ENCODE measurements at places on chromosomes 1 and 21.

GRCh38 chr1:160359559-160360226 lies 7.2 kb upstream of the NHLH1 start:
- DNase-seq: no peak

GRCh38 chr1:223350361-223350908 lies 13.5 kb downstream of the SUSD4 start:
- no peak for DNase-seq

DNA sequence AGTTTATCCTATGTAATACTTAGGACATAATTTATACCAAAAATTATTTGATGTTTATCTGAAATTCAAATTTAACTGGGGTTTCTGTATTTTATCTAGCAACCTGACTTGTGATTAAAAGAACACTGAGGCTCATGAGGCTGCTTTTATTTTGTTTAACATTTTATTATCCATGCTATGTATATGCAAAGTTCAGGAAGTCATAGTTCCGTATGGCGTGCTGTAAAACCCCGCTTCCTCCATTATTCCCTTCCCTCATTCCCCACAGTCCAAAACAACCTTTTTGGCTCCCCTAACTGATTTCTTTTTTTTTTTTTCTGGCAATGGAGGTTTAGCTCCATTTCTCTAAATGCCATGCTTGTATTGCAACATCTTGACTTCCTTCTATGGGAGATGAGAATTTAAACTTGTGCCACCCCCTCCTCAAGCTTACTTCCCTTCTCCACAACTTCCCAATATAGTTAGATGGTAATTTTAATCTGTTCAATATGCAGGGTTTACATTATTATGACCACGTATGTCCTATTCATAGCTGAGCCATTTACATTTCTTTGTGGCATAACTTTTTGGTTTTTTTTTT lies 138.0 kb upstream of the DNAH14 start:
- no peak for DNase-seq

GRCh38 chr1:2462819-2463218 lies 13.3 kb upstream of the PLCH2 start:
- no peak for DNase-seq

- peak; percentile 82 for DNase-seq
Observed at GRCh38 chr1:110412576-110412975, 5.1 kb upstream of the LAMTOR5 start.

- no peak for DNase-seq
Observed at GRCh38 chr1:173347282-173347818, 129.8 kb upstream of the PRDX6 start.

- DNase-seq: no peak
Observed at GRCh38 chr21:35197191-35197590, 148.1 kb upstream of the RUNX1 start.

DNA sequence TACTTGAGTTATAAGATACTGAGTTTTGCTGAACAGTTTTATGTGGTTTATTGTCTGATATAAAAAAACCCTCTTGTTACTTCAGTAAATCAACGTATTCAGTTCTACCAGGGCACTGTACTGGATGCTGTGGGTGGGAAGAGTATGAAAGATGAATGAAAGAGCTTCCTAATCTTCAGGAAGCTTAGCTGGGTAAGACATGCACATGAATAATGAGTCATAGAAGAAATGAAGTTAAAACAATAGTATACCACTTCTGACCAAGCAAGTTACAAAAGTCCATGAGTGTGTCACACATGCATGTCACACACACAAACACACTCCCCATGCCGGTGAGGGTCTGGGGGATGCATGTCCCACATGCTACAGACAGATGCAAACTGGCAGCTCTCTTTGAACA lies 105.9 kb downstream of the SIPA1L2 start:
- DNase-seq: no peak

DNA sequence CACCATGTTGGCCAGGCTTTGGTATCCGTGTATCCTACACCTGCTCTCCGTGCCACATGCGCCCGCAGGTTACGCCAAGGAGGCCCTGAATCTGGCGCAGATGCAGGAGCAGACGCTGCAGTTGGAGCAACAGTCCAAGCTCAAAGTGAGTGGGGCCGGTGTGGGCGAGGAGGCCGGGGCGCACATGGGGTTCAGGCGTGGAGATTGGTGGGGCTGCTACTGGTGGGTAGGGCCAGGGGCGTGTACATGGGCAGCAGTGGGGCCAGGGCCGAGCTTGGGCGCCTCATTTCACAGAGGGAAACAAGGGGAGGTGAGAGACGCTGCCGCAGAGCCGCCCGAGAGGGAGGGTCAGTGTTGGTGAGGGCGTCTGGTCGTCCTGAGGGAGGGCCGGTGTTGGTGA lies 5.6 kb downstream of the ATAD3B start:
- no peak for DNase-seq

DNA sequence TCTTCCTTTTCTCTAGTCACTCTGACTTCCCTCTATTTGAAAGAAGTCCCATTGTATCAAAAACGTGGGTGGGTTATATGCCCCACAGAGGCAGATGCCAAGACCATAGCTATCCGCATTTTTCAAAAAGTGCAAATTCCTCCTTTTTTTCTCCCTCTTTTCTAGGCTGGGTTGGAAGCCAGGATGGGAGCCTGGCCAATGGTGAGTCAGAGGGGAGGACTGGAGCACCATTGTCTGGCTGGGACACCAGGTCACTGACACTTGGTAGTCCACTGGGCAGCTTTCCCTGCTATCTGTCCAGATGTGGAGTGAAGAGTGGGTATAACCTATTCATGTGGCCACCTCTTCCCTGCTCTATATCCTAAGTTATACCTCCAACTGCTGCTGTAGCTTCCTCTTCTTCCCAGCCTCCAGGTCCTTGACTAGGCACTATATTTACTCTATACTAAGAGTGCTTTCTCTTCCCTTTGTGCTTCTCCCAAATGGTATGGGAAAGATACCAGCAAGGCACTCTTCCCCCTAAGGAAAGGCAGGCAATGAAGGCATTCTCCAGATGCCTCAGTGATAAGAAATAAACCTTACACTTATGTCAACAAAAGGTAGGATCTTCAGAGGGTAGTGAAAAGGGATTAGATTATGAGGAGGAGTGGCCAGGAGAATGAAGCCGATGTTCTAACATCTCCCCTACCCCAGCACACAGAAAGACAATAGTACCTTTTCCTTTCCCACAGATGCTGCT lies 12.9 kb downstream of the PI4KB start:
- DNase-seq: no peak

GRCh38 chr1:186456729-186457255 lies 4.1 kb downstream of the PDC start:
- no peak for DNase-seq

DNA sequence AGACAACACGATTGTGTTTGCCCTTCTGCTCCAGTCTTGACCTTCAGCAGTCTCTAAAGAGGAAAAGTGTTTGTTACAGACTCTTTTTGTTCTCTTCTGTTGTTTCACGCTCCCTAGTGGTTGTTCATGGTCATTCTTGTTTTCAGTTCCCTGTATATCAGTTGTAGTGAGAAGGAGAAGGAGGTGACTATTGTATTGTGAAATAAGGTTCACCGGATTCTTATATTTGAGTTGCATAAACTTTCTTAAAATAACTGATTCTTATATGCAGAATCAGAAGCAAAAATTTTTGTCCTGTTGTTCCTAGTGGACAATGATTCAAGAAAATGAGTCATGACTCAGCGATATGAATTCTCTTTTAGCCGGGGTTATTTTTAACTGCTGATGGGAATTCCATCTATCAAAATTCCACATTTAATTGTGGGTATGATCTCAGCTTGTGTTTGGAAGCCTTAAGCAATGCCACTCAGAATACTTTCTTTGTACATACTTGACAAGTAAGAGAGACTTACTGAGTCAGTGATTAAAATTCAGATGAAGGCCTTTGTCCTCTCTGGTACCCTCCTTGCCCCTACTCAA lies 152.2 kb downstream of the CLEC20A start:
- DNase-seq: no peak

DNA sequence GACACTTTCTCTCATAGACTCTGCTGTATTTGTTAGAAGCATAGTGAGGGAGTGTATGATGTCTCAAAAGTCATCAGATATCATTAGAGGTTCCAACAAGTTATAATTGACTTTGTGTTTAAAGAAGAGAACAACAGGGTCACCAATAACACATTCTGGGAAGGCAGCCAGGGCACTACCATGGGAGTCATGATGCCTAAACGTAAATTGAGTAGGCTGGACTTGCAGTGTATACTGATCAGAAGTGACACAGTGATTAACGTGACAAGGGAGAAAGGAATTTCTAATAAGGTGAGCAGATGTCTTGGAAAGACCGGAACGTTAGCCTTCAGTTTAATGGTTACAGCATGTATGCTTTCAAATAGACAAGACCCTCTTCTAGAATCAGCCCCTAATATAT lies 973.2 kb downstream of the NCAM2 start:
- DNase-seq: no peak

- no peak for DNase-seq
Observed at GRCh38 chr1:94471271-94471670, 53.1 kb downstream of the ABCD3 start.

GRCh38 chr1:14017531-14017961 lies 317.6 kb downstream of the PRDM2 start:
- no peak for DNase-seq

DNA sequence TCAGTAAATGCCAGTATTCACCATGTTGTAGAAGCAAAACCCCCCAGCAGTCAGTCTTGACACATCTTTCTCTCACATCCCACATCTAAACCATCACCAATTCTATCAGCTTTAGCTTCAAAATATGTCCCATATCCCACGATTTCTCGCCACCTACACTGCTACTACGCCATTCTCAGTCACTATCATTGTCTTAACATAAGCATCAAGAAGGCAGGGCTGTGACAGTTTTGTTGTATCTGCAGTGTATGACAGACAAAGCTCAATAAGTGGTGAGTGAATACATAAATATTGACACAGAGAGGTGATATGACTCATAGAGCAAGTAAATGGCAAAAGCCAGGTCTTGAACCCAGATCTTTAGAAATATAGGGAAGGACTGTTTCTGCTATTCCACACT lies 59.9 kb downstream of the JAK1 start:
- DNase-seq: no peak

GRCh38 chr1:183194527-183195141 lies 8.6 kb downstream of the LAMC2 start:
- DNase-seq: no peak

GRCh38 chr1:172533513-172534151 lies 682 bp downstream of the SUCO start:
- DNase-seq: peak; percentile 33

DNA sequence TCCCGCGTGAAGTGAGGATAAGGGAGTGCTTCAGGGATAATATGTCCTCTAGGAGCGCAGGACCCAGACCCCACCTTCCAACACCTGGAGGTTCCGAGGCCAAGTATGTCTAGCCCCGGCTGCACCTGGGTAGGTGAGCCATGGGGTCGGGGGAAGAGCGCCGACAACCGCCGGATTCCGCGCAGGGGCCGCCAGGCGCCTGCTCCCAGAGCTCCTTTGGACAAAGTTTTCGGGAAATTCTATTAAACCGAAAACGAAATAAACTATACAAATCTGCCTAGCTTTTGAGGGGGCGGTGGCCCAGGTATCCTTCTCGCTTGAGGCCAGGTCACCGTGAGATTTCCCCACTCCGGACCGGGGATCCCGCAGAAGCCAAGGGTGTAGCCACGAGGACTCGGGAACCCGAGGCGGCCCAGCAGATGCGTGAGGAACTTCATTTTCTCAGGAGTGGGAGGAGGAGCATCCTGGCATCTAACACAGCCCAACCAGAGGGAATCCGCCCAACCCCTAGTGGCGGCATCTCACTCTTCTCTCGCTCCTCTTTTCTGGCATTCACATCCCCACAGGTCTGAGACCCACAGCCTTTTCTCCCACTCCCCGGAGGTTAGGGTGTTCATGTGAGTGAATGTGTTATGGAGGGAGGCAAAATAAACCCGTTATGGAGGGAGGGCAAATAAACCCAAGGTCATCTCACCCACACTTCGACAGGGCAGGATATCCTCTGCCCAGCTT lies 2.3 kb upstream of the DMRTA2 start:
- DNase-seq: peak; percentile 51

- no peak for DNase-seq
Observed at GRCh38 chr1:106517224-106517623, 539.2 kb upstream of the PRMT6 start.

- DNase-seq: no peak
Observed at GRCh38 chr1:235972311-235972689, 92.6 kb downstream of the NID1 start.

- DNase-seq: peak; percentile 60
Observed at GRCh38 chr1:209875515-209875914, 47.7 kb downstream of the UTP25 start.

DNA sequence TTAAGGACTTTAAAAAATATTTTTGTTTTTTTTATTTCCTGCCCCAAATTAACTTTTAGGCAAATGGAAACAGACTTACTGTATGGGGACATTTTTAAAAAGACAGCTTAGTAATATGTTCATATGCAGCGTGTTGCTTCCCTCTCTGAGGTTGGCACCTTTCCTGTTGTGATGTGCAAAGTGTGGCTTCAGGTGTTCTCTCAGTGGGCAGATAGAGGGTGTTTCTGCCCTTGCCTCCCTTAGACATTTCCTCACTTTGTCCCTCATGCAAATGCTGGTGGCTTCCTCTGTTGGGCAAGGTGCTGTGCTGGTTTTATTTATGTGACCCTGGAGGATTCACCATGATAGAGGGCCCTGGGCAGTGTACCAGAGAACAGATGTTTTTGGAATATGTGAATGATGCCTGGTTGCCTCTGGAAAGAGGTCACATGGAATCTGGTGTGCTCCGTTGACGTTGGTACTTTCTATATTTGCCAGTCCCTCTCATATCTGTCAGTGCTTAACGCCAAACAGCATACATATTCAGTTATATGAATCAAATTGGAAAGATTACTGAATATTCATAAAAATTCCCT lies 123.5 kb downstream of the PATJ start:
- DNase-seq: no peak

DNA sequence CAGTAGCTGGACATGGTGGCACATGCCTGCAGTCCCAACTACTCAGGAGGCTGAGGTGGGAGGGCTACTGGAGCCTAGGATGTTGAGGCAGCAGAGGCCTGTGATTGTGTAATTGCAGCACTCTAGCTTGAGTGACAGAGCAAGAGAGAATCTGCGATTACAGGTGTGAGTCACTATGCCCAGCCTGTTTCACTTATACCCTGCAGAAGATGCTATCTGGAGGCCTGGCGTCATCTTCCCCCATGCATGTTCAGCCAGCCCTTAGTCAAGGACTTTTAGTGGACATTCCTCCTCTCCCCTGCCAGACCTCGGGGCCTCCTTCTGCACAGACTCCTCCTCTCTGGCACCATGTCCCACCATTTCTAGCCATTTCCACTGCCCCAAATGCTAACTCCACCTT lies 36.3 kb upstream of the RCC2 start:
- DNase-seq: peak; percentile 22
